Umbilical cord (tissue), 2 donors: ENCODE measurements at places on chromosomes 6 and 20. TPM values are rescaled to one million over a fixed set of nuclear protein-coding genes. Genes with fewer than 3 reads are reported as not detected.

METTL24 gene
- 5.5 TPM for total RNA-seq

ZSCAN12 gene
- 8.7 TPM for total RNA-seq

CLVS2 gene
- total RNA-seq = 4.1 TPM

BPIFB4 gene
- not detected for total RNA-seq

PRRT1 gene
- 1.2 TPM for total RNA-seq

CLPSL1 gene
- total RNA-seq = not detected

FNDC11 gene
- total RNA-seq = 1.2 TPM

LSM2 gene
- total RNA-seq = 28.9 TPM

TSHZ2 gene
- 4.3 TPM for total RNA-seq

CDH4 gene
- total RNA-seq = 0.48 TPM

SPATA25 gene
- 3.6 TPM for total RNA-seq

ZBTB9 gene
- 10.4 TPM for total RNA-seq

SLC17A1 gene
- total RNA-seq = 6.5 TPM

UBD gene
- total RNA-seq = 1.9 TPM

GRCh38 chr20:31543966-31544598 is 29.8 kb downstream of the HM13 start:
- DNase-seq = peak; percentile 96

GRCh38 chr6:166075186-166075585 is 92.5 kb downstream of the TBXT start:
- DNase-seq = no peak

DNA sequence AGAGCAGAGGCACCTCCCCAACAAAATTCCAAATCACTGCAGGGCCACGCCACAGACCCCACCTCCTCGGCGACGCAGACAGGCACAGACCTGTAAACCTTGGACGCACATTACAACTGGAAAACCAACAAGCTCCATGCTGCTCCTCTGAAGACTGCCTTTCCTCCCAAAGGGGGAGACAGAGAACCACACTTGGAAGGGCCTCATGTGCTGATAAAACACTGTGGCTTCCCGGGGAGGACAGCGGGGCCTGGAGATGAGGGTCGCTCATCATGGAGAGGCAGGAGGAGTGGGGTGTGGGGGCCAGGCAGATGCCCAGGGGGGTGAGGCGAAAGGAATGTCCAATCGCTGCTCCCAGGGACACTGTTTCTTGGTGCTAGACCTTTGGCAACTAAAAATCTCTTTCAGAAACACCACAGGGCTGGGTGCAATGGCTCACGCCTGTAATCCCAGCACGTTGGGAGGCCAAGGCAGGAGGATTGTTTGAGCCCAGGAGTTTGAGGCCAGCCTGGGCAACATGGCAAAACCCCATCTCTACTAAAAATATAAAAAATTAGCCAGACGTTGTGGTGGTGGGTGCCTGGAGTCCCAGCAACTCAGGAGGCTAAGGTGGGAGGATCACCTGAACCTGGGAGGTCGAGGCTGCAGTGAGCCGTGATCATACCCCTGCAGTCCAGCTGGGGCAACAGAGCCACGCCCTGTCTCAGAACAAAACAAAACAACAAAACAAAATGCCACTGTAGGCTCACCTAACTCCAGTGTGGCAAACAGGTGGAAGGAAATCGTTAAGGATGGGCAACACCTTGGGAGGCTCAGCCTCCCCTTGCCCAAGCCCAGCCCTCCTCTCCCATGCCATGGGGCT is 53.8 kb downstream of the ABHD12 start:
- no peak for DNase-seq

DNA sequence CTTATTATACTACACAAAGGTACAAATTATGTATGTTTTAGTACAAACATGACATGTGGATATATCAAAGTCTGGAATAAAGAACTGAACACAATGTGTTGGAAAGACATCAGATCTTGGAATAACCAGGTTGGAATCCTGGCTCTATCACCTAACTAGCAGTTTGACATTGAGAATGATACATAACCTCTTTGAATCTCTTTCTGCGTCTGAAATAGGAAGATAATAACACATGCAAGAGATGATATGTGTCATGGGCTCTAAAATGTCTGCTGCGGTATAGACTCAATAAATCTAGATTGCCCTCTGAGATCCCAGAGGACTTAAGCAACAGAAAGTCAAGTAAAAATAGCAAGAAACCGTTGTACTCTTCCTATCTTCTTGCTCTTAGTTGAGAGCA is 66.8 kb upstream of the CCN2 start:
- DNase-seq = no peak

DNA sequence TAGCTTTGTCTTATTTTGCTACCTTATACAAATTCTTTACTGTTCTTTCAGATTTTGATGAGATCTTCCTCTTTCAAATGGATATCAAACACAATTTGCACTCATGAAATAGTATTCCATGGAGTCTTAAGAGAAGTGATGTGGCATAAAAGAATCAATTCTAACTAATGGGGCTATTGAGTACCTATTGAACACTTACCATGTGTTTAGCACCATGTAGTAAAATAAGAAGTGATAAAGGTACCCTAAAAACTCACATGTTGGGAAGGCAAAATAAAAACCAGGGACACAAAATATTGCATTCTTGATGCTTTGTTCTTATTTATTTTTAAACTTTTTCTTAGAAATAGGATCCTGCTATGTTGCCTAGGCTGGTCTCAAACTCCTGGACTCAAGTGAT is 56.2 kb downstream of the KIF13A start:
- no peak for DNase-seq

GRCh38 chr6:169212436-169212835 is 41.2 kb downstream of the THBS2 start:
- no peak for DNase-seq

DNA sequence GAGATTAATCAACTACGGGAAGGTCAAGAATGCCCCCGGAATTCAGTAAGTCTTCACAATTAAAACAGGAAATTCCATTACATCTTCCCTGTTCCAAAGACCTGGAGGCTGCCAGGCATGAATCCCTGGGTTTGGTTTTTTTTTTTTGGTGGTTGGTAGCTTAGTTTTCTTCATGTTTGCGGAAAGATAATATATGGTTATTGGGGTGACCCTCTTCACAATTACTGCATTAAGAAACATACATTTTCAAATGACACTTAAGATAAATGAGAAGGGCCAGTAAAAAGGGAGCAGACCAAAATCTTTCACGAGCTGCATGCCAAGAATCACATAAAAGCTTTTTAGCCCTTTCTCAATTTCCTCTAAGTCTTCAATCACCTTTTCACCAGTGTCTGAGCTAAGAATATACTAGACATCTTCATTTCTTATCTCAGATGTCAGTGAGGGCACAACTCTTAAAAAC is 64.0 kb downstream of the KIF13A start:
- peak; percentile 13 for DNase-seq

DNA sequence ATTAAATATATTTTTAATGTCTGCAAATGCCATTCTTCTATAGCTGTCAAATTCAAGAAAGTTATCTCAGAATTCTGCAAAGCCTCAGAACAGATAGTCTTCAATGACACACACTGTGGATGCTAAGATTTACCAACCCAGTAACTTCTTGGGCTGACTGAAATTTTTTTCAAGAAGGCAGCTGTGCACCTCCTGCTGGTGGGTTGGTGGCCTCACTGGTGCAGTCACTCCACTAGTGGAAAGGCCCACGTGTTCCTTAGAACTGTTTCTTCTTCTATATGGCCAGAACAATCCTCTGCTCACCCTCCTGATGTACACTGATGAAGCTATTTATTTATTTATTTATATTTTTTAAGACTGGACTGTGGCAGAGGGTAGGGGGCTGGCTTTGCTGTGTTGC is 28.1 kb upstream of the MTCL3 start:
- DNase-seq = no peak

GRCh38 chr6:82240186-82240585 is 7.4 kb downstream of the IBTK start:
- DNase-seq = no peak

DNA sequence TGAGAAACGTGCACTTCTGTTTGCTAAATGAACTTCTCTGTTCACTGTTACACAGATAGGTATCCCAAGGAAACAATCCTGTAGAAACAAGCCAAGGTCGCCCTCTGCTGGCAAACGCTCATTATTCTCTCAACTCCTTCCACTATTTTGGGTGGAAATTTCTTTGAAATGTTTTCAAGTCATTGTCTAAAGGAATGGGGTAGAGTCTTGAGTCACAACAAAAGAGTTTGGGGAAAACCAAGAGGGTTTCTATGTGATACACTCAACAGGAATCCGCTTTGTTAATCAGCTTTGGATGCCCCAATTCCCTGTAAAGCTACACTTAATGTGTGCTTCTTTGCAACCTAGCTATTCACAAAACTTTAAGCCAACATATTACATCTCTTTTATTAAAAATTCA is 4.6 kb upstream of the RAE1 start:
- DNase-seq = peak; percentile 77

- peak; percentile 6 for DNase-seq
Observed at GRCh38 chr20:44810391-44811149, at the start of gene RIMS4. TSS of gene RIMS4 (minus strand) at chr20:44810546. CDS start at chr20:44810271, 275 bp downstream.

DNA sequence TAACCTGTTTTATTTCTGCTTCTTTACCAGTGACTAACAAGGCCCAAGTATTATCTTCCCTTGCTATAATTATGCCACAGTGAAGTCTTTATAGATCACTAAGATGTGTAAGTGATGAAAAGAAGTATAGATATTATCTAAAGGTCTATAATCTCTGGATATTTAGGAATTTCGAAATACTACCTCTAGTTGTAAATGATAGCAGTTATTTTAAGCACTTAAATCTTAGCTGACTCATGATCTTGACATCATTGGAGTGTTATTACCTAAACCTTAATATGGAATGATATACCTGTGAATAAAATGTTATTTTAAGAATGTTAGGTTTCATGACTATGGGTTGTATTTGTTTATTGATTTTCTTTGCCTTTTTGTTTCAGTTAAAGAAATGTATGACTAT is 31.5 kb downstream of the CDC40 start:
- DNase-seq = no peak

DNA sequence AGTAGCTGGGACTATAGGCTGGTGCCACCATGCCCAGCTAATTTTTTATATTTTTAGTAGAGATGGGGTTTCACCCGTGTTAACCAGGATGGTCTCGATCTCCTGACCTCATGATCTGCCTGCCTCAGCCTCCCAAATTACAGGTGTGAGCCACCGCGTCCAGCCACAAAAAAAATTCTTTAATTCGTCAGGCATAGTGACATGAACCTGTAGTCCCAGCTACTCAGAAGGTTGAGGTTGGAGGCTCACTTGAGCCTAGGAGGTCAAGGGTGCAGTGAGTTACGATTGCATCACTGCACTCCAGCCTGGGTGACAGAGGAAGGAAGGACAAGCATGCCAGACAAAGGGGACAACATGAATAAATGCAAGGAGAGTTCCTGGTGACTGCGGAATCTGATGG is 19.5 kb upstream of the ASXL1 start:
- DNase-seq = no peak

DNA sequence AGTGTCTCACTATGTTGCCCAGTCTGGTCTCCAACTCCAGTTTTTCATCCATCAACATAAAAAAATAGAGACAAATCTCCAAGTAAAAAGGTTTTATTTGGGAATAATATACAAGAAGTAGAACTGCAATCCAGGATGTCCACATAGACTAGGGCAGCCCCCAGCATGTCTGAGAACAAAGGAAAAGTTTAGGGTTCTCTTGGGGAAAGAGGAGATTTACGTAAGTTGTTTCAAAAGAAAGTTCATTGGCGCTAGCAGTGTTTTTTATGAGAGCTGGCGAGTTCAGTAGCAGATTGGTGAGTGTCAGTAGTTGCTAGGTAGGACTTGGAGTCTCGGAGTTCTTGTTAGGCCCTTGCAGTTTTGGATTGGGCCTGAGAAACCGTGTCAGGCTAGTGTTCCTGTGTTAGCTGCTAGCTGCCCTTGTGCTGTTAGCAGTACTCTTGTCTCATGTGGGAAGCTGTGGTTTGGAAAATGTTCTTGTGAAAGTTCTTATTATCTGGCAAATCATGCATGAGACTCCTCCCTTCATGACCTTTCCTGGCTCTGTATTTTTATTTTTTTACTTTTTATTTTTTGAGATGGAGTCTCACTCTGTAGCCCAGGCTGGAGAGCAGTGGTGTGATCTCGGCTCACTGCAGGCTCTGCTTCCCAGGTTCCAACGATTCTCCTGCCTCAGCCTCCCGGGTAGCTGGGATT is 24.7 kb downstream of the TTLL9 start:
- DNase-seq = peak; percentile 35

GRCh38 chr6:69390125-69390524 is 406.7 kb downstream of the LMBRD1 start:
- no peak for DNase-seq
